Mesenchymal stem cell (in vitro differentiated cells and primary cell): ENCODE measurements at places on chromosomes 5 and 9.

GRCh38 chr5:66643387-66643786 is 47.2 kb downstream of the MAST4 start:
- H3K4me1 ChIP-seq: no peaks in the 10 kb centered on the region
- DNase-seq: peak; percentile 52
- no peak overlapping the region for H3K27ac ChIP-seq
- H3K36me3 ChIP-seq: no peaks in the 10 kb centered on the region

DNA sequence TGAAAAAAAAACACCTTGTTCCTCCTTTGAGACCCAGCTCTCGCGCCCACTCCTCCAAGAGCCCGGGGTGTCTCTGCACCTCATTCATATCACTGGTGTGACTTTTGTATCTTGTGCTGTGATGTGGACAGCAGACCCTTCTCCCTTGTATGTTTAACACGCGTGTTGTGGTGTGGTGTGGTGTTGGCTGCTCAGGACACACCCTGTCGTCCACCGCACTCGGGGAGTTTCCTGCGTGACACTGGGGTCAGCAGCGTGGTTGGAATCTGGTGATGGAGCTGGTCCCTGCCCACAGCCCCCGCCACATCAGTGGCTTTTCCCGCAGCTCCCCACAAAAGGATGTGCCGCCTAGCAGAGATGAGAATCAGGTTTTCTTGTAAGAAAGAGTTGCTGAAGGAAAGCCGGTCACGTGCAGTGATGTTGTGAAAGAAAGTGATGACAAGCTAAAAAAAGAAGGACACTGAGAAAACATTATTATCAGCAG is 61.5 kb downstream of the TENT4A start:
- no peak overlapping the region for H3K4me3 ChIP-seq
- H3K36me3 ChIP-seq: no peaks in the 10 kb centered on the region
- no peak overlapping the region for H3K27ac ChIP-seq
- H3K27me3 ChIP-seq: no peaks in the 10 kb centered on the region
- H3K4me1 ChIP-seq: peaks cover 1% of the 10 kb centered on the region

- peaks cover 3% of the 10 kb centered on the region for H3K4me1 ChIP-seq
- H3K27ac ChIP-seq: peak overlapping the region; percentile 88
- no peaks in the 10 kb centered on the region for H3K36me3 ChIP-seq
- DNase-seq: no peak
- peak overlapping the region; percentile 92 for H3K4me3 ChIP-seq
Observed at GRCh38 chr9:111896942-111897600, 457 bp downstream of the UGCG start.

GRCh38 chr5:54463713-54464112 is 8.2 kb downstream of the HSPB3 start:
- H3K27me3 ChIP-seq: no peaks in the 10 kb centered on the region
- no peaks in the 10 kb centered on the region for H3K4me1 ChIP-seq
- no peaks in the 10 kb centered on the region for H3K36me3 ChIP-seq
- no peak overlapping the region for H3K27ac ChIP-seq
- no peak for DNase-seq

- no peak overlapping the region for H3K4me3 ChIP-seq
- DNase-seq: no peak
- no peaks in the 10 kb centered on the region for H3K27me3 ChIP-seq
- H3K36me3 ChIP-seq: no peaks in the 10 kb centered on the region
- no peaks in the 10 kb centered on the region for H3K4me1 ChIP-seq
Observed at GRCh38 chr9:111740739-111741138, 54.0 kb downstream of the SHOC1 start.

- H3K4me3 ChIP-seq: no peak overlapping the region
- H3K36me3 ChIP-seq: no peaks in the 10 kb centered on the region
- H3K27ac ChIP-seq: no peak overlapping the region
Observed at GRCh38 chr9:73061146-73061545, 90.5 kb upstream of the ANXA1 start.

GRCh38 chr5:39437467-39437866 is 12.7 kb upstream of the DAB2 start:
- H3K27me3 ChIP-seq: no peaks in the 10 kb centered on the region
- H3K4me3 ChIP-seq: no peak overlapping the region
- H3K4me1 ChIP-seq: no peaks in the 10 kb centered on the region
- H3K36me3 ChIP-seq: no peaks in the 10 kb centered on the region
- no peak for DNase-seq
- H3K27ac ChIP-seq: peak overlapping the region; percentile 84

DNA sequence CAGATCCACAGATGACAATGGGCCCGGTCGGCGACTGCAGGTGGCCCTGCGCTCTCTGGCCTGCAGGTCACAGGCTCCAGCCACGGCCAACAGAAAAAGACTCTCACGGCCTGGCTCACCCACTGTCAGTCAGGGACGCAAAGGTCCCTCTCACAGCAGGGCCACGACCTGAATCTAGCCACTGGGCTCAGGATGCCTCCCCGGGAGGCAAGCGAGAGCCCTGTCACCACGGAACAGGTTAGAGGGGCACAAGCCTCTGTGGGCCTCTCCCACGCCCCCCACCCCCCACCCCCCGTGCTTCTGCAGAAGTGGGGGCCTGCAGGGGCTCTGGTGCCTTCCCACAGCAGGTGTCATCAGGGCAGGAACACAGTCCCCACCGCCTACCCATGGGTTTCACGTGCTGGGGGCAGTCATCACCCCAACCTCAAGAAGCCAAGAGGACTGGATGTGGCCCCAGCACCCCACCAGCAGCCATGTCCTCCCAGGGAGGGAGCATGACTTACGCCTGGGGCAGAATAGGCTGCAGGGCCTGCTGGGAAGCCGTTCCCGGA is 17.3 kb upstream of the EGFL7 start:
- H3K27me3 ChIP-seq: peaks cover 51% of the 10 kb centered on the region
- H3K27ac ChIP-seq: no peak overlapping the region
- peaks cover 33% of the 10 kb centered on the region for H3K4me1 ChIP-seq

DNA sequence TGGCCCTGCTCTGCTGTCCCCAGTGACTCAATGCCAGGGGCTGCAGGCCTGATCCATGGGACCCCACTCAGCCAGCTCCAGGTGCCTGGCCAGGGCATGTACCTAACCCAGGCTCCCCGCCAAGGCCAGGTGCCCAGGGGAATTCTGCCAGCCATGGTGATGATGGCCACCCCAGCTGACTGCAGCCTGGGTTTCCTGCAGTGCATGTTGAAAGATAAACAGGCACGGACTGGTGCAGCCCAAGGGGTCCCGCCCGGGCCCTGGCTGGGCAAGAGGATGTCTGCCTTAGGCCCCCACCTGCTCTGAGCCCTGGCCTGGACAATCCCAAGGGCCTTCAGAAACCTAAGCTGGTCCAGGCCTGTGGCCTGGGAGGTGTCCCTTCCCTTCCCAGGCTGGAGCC is 1.2 kb downstream of the ABCA2 start:
- H3K27ac ChIP-seq: no peak overlapping the region
- peaks cover 40% of the 10 kb centered on the region for H3K4me1 ChIP-seq
- H3K36me3 ChIP-seq: no peaks in the 10 kb centered on the region
- DNase-seq: no peak

DNA sequence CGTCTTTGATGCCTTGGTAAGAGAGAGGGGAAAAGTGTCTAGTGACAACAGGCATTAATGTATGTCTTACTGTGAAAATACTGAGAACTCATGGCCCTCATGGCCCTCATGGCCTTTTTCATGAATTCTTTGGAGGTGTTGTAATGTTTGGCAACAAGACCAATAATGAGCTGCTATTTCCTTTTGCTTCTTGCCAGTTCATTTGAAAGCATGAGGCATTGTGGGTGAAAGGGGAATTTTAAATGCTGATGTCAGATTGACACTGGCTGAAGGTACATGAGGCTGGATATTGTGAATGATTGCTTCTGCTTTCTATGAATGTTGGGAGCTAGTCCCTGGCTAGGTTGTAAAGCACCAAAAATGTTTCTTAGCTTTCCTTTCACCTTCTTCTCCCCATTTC is 79.2 kb downstream of the DOCK2 start:
- H3K27me3 ChIP-seq: no peaks in the 10 kb centered on the region
- no peaks in the 10 kb centered on the region for H3K36me3 ChIP-seq
- DNase-seq: peak; percentile 44
- H3K27ac ChIP-seq: no peak overlapping the region
- H3K4me3 ChIP-seq: no peak overlapping the region

- H3K4me3 ChIP-seq: peak overlapping the region; percentile 89
- H3K36me3 ChIP-seq: no peaks in the 10 kb centered on the region
- no peak overlapping the region for H3K27ac ChIP-seq
Observed at GRCh38 chr5:123035360-123035917, 1.1 kb downstream of the PPIC start.

DNA sequence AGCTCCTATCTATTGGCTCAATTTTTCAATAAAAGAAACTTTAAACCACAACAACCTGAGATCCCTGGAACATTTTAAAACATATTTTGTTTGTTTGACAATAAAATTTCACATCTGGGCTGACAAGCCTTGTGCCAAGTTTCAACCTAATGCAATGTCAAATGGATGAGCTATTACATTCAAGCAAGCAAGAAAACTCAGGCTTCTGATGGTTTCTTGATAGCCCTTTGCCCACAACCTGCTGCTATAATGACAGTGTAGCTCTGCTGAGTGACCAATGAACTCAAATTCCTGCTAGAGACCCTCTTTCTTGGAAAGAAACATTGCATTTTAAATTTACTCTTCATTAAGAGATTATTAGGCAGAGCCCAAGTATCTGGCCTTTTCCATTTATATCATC is 472.9 kb downstream of the ARHGEF28 start:
- no peaks in the 10 kb centered on the region for H3K36me3 ChIP-seq
- H3K27ac ChIP-seq: no peak overlapping the region
- H3K27me3 ChIP-seq: no peaks in the 10 kb centered on the region
- no peak for DNase-seq
- no peak overlapping the region for H3K4me3 ChIP-seq
- no peaks in the 10 kb centered on the region for H3K4me1 ChIP-seq

DNA sequence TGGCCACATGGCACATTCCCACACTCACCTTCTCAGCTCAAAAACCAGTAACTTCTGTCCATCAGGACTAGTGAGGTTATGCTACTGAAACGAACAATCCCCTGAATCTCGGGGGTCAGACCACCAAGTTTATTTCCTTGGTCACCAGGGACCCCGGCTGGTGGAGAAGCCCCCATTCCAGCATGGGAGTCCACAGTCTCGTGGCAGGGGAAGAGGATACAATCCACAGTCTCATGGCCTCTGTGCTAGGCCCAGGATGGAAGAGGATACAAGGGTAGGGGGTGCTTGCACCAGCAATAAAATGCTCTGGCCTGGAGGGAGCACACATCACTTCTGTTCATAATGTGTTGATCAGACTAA is 7.4 kb upstream of the CARD19 start:
- DNase-seq: no peak
- no peak overlapping the region for H3K4me3 ChIP-seq
- H3K36me3 ChIP-seq: no peaks in the 10 kb centered on the region

DNA sequence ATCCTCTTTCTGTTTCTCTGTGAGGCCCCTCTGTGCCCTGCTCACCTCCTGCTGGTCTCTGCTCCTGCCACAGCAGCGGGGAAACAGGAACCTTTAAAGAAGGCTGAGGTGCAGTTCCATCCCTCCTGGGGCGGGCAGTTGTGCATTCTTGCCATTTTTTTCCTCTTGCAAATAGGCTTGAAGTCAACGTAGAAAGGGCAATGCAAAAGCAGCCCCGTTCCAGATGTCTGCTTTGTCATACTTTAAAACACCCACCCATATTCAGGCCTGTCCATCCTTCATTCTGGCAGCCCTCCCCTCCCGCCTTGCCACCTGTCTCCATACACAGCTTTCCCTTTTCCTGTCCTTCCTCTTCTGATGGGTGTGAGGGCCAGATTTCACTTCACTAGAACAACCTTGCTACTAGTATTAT is 65.4 kb upstream of the KLF9 start:
- no peak overlapping the region for H3K4me3 ChIP-seq
- DNase-seq: peak; percentile 80
- peak overlapping the region; percentile 7 for H3K27ac ChIP-seq
- peaks cover 10% of the 10 kb centered on the region for H3K4me1 ChIP-seq

DNA sequence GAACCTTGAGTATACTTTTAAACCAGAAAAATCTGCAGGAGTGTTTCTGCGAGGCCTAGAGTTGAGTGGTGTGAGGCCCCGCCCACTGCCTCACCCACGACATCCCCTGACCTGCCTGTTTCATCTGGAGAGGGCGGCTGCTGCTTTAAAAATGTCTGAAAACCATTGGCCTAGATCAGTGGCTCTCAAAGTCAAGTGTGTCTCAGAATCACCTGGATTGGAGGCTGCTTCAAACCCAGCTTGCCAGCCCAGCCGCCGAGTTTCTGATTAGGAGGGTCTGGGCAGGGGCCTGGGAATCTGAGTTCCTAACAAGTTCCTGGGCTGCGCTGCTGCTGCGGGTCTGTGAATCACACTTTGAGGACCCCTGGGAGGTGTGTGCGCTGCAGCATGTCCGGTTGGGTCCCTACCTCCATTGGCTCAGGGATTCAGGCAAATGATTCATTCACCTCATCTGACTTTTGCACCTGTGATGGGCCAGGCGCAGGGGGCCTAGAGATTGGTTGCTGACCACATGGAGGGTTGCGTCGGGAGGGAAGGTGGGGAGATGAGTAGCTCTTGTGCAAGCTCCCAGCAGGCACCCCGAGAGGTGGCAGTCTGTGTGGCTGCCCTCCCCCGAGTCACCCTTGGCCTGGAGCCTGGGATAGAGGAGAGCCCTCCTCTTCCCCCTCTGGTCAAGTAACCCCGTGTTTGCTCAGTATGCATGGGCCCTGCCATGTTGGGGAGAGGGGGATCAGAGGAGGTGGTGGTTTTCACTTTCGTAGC is 27.6 kb upstream of the HMCN2 start:
- peaks cover 41% of the 10 kb centered on the region for H3K4me1 ChIP-seq
- H3K27ac ChIP-seq: no peak overlapping the region
- peak; percentile 6 for DNase-seq
- no peak overlapping the region for H3K4me3 ChIP-seq
- peaks cover 36% of the 10 kb centered on the region for H3K36me3 ChIP-seq

GRCh38 chr5:159149085-159149484 is 49.4 kb upstream of the EBF1 start:
- H3K36me3 ChIP-seq: no peaks in the 10 kb centered on the region
- H3K4me3 ChIP-seq: no peak overlapping the region
- DNase-seq: no peak
- no peaks in the 10 kb centered on the region for H3K4me1 ChIP-seq

- H3K4me3 ChIP-seq: no peak overlapping the region
- DNase-seq: no peak
- no peaks in the 10 kb centered on the region for H3K4me1 ChIP-seq
- H3K27me3 ChIP-seq: no peaks in the 10 kb centered on the region
- H3K36me3 ChIP-seq: no peaks in the 10 kb centered on the region
Observed at GRCh38 chr9:75360252-75360651, 271.9 kb downstream of the OSTF1 start.

DNA sequence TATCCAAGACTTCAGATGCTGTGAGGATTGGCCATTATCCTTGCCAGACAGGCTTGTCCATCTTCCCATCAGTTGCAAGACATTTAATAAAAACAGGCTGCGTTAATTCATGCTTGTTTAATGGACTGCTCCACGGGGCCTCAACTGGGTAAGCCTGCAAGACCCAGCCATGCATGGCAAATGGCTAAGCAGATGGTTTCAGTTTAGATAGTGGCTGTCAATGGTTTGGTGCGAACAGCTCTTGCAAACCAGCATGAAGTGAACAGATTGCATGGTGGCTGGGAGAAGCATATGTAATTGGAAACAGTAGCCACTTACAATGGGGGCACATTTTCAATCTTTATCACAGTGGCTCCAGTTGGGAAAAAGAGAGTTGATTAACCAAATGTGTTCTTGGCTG is 628.2 kb upstream of the KLF4 start:
- no peaks in the 10 kb centered on the region for H3K27me3 ChIP-seq
- no peak overlapping the region for H3K27ac ChIP-seq
- no peak overlapping the region for H3K4me3 ChIP-seq
- H3K36me3 ChIP-seq: no peaks in the 10 kb centered on the region
- no peaks in the 10 kb centered on the region for H3K4me1 ChIP-seq
